ENCODE measurements at places on chromosomes 1 and 21. TPM values are rescaled to one million over a fixed set of nuclear protein-coding genes. Genes with fewer than 3 reads are reported as not detected.
A peak's percentile ranks its signal among the peaks of the same experiment; 100 is the strongest.

- DNase-seq: peak; percentile 13
Observed at GRCh38 chr1:43238991-43239469, 30.8 kb upstream of the TMEM125 start.

Gene LYPD8
- 1.6 TPM for total RNA-seq

GRCh38 chr1:31368611-31369107, 4.2 kb downstream of the FABP3 start:
- DNase-seq: no peak

Gene TACSTD2
- 1.1 TPM for total RNA-seq

Gene ERICH3
- under 0.01 TPM for total RNA-seq

DNA sequence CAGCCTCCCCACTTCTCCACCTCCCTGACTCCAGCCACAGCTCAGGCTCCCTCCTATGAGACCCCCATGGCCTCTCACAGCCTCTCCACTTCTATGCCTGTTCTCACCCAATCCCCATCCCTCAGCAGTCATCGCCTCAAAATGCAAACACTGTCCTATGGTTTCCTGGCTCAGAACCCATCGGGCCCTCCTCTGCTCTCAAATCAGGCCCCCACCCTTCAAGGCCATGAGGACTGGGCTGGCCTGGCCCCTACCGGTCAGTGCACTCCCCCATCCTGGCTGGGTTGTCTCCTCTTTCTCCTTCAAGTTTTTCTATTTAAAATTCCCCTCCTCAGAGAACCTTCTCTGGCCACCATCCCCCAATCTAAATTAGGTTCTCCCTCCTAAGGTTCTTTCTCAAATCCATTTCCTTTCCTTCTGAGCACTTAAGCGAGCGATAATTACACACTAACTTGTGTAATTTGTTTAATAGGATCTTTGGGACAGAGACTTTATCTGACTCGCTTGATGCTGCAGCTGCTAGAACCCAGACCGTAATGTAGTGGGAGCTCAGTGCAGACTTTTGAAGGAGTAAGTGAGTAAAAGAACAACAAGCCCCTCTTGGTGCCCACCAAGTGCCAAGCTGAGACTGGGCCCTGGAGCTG, 347.2 kb downstream of the MATN1 start:
- no peak for DNase-seq

GRCh38 chr1:248611883-248612414, 14.4 kb upstream of the OR2T10 start:
- no peak for DNase-seq

DNA sequence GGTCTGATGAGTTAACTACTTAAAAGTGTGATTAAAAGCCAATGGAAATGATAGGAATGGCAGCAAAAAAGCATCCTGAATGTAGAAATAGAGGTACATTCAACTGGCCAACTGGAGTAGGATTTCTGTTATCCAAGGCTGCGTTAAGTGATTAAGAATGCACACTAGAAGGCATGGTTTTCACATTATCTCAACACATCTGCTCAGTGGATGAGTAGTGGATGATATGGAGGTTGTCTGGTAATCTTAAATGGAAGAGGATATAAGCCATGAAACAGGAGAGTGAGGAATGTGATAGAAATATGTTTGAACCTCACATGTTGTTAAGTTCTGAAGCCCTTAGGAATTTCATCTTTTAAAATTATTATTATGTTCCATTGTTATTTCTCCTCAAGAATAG, 839.9 kb downstream of the USP25 start:
- DNase-seq: no peak

- DNase-seq: no peak
Observed at GRCh38 chr1:20472860-20473711, 12.9 kb downstream of the CAMK2N1 start.

GRCh38 chr1:207959141-207959825, 48.4 kb upstream of the CD34 start:
- peak; percentile 52 for DNase-seq

Gene DEPDC1
- 1.9 TPM for total RNA-seq

GRCh38 chr1:66733348-66734017, 18.8 kb upstream of the DYNLT5 start:
- DNase-seq: no peak

GRCh38 chr1:183711741-183712361, 58.7 kb upstream of the APOBEC4 start:
- DNase-seq: no peak

Gene WNT3A
- not detected for total RNA-seq

Gene LMX1A
- not detected for total RNA-seq

DNA sequence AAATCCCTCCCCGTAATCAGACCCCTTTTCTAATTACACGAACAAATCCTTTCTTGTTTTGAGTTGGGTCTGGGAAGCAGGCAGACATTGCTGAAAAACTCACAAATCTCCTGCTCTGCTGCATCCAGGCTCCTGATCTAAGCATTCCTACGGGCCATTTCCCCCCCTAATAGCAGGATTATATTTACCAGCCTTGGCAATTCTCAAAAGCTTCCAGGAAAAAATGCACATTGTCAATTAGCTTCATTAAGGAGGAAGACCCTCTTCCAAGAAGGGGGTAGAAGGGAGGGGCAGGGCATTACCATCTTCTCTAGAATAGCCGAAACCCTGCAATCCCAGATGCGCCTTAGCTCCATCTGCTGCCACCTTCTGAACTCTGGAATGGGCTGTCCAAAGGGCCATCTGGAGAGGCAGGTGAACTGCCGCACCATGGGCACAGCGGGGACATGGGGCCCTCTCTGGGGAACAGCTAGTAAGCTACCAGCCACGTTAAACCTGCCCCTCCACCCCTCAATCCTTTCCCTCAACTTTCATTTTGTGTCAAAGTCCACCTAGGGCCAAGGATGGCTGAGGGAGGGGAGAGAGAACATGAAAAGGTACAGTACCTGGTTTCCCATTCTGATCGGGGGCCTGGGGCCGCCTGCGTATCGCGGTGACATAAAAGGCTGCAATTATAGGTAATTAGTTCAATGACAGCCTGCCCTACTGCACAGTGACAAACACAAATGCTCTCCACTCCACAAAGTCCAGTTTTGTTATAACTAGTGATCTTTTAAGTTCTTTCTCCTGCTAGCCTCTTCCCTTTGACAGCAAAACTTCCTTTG, 56.8 kb downstream of the MRPL37 start:
- no peak for DNase-seq

- no peak for DNase-seq
Observed at GRCh38 chr1:236166041-236166440, 23.7 kb downstream of the GPR137B start.

GRCh38 chr1:56644064-56644918, 823 bp upstream of the PRKAA2 start:
- no peak for DNase-seq

GRCh38 chr1:183139281-183139942, 46.7 kb upstream of the LAMC2 start:
- DNase-seq: no peak

Gene PRAMEF18
- not detected for total RNA-seq

DNA sequence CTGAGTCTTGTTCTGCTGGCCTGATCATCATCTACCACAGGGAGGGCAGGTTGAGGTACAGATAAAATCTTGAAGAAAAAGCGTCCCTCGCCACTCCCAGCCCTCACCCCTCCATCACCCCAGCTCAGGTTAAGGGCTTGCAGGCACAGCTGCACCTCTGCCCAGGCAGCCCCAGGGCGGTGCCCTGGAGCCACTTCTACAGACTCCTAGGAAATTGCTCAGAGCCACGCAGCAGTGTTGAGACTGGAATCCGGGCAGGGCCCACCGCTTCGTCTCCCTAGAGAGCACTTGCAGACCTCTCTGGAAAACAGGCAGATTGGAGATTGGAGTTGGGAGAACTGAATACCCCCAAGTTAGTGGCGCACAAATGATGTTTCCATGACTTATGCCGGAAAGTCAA, 35.3 kb downstream of the VN1R5 start:
- DNase-seq: no peak

DNA sequence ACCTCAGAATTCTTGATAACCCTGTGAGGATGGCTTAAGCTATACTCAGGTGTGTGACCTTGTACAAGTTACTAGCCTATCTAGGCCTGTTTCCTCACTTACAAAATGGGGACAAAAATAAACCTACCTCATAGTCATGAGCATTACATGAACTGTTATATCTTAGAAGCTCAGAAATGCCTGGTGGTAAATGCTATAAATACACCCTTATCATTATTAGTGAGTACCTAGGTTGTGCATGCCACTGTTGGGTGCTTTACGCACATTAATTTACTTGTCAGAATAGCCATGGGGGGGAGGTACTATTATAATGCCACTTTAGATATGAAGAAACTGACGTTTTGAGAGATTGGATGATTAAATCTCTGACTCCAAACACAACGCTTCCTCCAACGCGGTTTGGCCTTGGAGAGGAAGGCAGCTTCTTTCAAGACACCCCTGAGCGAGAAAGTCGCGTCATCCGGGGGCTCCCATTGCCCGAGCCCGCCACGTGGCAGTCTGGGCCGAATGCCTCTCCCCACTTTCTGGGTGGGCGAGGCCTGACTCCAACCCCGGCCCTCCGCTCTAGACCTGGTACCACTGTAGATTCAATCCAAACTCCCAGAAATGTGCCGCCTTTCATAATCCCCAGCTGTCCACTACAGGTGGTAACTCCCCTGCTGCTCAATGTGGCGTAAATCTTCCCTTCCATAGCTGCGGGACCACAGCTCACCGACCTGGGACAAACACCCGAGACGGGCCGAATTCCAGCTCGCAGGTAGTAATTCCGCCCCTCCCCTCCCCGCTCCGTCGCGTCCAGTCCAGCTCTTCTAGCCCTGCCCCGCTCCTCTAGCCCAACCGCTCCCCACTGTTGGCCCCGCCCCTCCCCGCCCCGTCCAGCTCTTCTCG, 771 bp upstream of the RAD54L start:
- no peak for DNase-seq

Gene DENND1B
- total RNA-seq: 29.8 TPM

Gene CA14
- not detected for total RNA-seq

DNA sequence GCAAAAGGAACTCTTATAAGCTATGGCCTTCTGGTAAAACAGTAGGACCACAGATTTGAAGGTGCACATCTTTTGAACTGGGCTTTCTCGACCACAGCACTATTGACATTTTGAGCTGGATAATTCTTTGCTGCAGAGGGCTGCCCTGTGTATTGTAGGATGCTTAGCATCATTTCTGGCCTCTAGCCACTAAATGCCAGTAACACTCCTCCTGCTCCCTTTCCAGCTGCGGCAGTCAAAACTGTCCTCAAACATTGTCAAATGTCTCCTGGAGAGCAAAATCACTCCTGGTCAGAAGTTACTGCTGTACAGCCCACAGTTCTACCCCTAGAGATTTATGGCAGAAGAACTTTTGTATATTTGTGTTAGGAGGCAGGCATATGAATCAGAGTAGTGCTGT, 836.7 kb downstream of the PLA2G4A start:
- DNase-seq: no peak

Gene CHRNB2
- 0.73 TPM for total RNA-seq

DNA sequence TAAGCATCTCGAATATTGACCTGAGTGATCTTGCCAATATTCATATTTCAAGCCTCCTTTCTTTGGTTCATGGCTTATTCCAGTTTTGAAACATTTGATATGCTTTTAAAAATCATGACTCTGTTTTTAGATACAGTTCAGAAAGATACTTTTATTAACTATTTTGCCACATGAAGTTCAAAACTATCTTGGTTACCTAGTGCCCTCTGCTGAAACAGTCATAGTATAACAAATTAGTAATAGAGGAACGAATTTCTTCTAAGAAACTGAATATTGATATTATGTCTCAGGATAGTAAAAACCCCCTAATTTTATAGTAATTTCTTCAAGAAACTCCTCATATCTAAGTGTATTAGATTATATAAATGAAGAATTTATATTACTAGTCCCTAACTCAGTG, 52.6 kb upstream of the RC3H1 start:
- DNase-seq: no peak

DNA sequence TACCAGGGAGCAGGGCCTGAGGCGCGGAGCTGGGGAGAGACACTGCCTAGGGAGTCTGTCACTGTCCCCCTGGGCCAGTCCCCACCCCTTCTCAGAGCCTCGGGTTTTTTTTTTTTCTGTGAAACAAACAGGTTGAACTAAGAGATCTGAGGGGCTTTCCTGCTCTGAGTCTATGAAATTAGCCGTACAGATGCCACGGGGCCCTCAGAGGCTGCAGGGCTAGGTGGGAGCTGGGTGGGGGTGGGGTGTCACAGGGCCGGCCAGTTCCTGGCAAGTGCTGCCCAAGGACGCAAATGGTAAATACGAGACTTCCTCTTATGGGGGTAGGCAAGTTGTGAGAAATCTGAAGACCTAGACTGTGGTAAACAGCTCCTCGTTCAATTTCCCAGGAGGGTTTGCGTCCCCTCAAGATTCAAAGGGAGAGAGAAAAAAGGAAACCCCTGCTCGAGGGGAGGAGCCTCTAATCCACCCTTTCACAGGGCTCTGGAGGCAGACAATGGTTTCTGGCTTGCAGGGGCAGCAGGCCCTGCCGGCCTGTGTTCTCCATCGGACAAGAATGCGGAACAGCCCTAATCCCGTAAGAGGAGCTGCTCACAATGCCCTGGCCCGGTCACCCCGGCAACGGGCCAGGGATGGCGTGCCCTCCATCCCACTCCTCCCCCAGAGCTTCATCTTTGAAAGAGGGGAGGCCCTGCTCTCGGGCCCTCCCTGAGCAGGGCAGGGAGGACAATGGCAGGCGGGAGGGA, 7.8 kb downstream of the NUAK2 start:
- no peak for DNase-seq

DNA sequence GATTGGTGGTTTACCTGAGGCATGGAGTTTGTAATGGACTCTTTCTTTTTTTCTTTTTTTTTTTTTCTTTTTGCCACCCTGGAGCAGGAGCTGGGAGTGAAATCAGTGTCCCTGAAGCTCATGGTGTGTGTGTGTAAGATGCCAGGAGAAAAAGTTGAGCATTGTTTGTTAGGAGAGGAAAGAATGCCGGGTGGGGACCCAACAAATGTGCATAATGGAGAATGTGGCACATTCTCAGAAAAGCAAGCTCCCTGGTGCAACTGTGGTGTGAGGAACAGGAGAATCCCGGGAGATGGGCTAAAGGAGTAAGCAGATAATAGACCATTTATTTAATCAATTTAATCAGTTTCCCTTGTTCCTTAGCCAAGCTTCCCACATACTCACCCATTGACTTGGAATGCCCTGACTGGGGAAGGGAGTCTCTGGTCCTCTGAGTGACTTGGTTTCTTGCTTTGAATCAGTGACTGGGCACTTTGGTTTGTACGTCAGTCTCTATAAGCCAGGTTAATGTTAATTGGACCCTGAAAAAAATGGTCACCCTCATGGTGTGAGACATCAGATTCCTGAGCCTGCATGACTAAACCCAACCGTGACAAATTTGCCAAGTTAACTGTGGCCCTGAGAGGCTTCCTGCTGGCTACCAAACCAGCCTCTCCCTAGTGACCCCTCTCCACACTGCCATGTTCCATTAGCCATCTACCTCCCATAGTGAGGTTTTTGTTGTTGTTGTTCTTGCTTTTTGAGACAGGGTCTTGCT, 43.9 kb upstream of the ITPKB start:
- DNase-seq: no peak
